Stimulated activated naive B cell treated with anti-CD40 and anti-IgM and Interleukin-4, amounts not matched to agents 10 μg/mL and 1 μg/mL and 100 μg/mL, for 72 hours (primary cell): ENCODE measurements at places on chromosomes 13 and 19.
A peak's percentile ranks its signal among the peaks of the same experiment; 100 is the strongest.

DNA sequence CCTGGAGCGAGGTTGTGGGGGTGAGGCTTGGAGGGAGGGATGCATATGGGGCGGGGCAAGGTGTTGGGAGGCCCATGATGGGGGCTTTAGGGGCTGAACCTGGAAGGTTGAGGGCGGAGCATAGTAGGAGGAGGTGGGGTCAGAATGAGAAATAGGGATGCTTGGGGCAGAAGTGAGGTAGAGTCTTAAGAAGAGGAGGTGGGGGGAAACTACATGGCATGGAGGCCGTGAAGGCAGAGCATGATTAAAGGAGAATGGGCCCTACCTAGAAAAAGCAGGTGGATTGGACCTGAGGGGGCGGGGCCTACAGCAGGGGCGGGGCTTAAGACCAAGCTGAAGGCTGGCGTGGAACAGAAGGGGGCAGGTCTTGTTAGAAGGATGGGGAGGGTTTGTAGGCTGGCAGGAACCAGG lies 799 bp downstream of the NR1H2 start:
- DNase-seq, result peak; percentile 36

- no peak for DNase-seq
Measured at GRCh38 chr19:37362733-37363132, 8.2 kb upstream of the ZNF527 start.

GRCh38 chr13:98415326-98416070 lies 161.4 kb downstream of the STK24 start:
- no peak for DNase-seq

GRCh38 chr13:113411216-113412023 lies 41.9 kb downstream of the ADPRHL1 start:
- no peak for DNase-seq

DNA sequence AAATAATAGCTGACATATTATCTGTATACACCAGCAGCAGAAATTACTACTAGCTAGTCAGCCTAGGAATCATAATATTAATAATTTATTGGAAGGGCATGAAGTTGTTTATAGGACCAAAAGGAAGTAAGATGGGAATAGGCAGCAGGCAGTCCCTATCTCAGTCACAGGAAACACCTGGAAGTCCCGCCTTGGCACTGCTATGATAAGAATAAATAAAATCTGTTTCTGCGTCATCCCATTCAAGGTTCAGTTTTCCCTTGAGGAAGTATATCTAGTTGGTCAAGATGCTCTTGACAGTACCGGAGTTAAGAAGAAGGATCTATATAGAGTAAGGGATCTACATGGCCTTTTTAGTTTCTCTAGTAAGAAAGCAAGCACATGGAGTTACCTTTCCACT lies 830.8 kb downstream of the DIAPH3 start:
- DNase-seq, result no peak

GRCh38 chr13:73215823-73216222 lies 157.0 kb downstream of the KLF5 start:
- no peak for DNase-seq

DNA sequence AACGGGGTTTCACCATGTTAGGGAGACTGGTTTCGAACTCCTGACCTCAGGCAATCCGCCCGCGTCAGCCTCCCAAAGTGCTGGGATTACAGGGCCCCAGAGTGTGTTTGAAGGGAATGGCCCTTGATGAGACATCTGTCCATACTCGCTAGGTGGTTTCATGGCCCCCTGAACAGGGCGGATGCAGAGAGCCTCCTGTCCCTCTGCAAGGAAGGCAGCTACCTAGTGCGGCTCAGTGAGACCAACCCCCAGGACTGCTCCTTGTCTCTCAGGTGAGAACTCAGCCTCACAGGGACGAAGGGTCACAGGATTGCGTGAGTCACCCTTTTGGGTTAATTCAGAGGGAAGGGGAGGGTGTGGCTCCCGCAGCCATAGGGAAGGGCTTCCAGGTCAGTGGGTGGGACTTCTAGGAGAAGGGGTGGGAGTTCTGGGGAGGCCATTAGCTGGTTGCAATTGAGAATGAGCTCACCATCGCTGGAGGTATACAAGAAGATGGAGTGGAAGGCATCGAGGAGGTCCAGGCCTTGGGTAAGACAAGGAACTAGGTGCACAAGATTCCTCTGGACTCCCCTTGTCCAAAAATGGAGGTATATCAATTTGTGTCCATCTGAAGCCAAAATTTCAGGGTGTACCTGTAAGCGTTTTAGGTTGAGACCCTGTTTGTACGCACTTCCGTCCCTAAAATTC lies 9.2 kb downstream of the SHD start:
- no peak for DNase-seq

DNA sequence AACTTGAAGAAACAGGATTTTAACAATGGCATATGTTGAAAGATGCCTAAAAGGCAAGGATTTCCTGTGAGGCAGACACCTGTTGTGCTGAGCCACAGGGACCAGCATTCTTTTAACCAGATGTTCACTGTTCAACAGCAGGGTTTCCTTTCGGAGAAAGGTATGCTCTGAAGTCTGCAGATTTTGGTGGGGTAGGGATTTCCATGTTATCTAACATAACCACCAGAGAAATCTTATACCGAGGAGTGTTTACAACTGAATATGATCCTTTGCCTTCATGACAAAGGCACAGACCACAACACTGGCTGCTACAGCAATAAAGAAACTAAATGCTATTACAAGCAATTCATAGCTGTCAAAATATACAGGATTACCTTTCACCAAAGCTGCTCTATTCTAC lies 48.1 kb downstream of the MPHOSPH8 start:
- no peak for DNase-seq
